ENCODE measurements at places on chromosomes 12 and 14.

DNA sequence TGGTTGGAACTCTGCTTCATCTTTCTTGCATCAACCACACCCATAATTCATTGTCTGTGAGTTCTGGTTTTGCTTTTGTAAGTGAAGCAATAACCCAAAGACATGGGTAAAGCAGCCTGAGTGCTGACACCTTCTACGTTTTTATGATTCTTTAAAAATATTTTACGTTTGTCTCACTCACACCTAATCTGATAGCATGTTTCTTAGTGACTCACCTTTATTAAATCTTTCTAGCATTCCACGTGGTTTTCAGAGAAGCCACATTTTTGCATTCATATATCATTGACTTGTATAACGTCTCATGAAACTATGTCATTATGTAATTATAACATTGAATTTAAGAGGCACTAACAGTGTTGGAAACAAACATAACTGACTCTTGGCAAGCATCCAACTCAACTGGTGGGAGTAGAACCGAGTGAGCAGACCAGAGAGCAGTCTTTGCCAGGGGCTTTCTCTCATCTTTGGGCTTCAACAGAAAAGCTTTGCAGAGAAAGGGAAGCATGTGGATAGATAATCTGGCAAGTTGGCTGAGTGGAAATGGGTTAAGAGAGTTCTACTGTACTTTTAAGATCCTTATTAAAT is 118.8 kb downstream of the TPH2 start:
- DNase-seq = no peak

DNA sequence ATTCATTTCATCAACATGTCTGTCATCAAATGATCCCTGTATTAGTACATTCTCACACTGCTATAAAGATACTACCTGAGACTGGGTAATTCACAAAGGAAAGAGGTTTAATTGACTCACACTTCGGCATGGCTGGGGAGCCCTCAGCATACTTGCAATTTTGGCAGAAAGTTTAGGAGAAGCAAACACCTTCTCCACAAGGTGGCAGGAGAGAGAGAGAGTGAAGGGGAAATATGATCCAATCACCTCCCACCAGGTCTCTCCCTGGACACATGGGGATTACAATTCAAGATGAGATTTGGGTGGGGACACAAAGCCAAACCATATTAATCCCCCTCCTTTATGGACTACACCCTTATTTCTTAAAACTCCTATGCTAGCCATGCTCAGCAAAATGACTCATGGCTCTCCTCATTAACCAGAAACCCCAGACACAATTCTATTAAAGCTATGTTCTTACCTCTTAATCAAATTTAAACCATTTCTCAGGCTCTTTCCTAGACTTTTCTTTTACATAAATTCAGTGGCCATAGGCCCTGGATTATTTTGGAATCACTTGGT is 932.3 kb downstream of the FLRT2 start:
- no peak for DNase-seq

DNA sequence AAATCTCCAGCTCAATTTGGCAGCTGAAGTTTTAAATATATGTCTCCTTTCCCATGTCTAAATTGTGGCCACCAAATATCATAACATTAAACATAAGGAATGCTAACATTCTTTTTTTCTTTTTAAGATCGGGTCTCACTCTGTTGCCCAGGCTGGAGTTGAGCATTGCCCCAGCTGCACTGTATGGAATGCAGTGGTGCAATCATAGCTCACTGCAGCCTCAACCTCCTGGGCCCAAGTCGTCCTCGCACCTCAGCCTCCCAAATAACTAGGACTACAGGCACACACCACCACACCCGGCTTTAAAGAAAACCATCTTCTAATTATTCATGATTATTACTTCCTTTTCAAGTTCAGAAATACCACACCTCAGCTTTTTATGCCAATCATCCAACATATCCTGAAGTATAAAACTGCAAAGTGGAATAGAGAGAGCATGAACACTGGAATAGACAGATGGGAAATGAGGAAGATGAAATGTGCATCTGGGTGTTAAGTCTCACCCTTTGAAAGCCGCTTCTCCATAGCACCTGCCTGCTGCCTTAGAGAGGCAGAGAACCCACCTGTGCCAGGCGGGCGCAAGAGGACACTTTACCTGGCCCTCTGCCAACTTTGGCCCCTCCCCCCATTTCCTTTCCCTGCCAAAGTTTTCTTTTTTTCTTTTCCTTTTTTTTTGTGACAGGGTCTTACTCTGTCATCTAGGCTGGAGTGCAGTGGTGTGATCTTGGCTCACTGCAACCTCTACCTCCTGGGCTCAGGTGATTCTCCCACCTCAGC is 2.8 kb upstream of the EML1 start:
- no peak for DNase-seq

GRCh38 chr14:97401714-97402113 is 604.5 kb downstream of the VRK1 start:
- no peak for DNase-seq

- DNase-seq = no peak
Measured at GRCh38 chr12:7748852-7749251, 1.7 kb upstream of the CLEC4C start.

DNA sequence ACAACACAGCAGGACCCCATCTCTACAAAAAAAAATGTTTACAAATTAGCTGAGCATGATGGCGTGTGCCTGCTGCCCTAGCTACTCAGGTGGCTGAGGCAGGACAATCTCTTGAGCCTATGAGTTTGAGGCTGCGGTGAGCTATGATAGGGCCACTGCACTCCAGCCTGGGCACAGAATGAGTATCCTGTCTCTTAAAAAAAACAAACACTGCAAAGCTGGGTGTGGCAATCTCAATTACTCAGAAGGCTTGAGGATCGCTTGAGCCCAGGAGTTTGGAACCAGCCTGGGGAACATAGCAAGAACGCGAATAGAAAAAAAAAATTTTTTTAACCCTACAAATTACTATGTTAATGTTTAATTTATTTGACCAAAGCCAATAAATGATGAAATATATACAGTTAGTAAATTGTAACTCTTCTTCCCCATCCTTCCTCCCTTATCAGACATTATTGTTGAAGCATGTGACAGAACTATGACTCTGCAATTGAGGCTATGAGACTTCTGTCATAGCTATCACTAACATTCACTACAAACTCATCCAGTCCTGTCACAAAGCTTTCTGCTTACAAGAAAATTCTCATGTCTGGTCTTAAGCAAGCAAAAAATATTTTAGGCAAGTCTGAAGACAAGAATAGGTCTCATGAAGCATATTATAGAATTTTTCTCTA is 9.8 kb downstream of the BTBD7 start:
- DNase-seq = no peak

- no peak for DNase-seq
Measured at GRCh38 chr14:71471634-71472355, 460.4 kb upstream of the RGS6 start.

DNA sequence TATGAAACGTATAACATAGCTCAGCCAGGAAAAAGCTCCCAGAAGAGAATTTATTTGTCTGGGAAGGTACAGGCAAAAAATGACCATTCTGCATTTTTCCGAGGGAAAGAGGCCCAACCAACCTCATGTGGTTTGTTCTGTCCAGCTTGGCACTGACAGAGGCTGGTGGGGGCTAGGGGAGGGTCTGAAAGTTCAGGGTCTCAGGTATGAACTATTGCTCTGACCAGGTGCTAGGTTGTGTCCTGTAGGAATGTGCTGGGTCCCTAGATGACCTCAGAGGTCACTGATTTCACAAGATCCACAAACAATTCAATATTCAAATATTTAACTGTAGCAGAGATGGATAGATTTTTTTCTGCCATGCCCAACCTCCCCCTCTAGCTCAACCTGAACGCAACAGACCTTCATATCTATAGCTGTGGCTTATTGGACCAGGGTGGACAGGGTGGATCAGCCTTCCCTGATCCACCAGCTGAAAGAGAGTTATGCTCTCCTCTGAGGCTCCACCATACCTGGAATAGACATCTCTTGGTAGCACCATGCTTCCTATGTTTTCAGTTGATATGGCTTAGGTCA is 32.9 kb upstream of the IFT81 start:
- DNase-seq = no peak

DNA sequence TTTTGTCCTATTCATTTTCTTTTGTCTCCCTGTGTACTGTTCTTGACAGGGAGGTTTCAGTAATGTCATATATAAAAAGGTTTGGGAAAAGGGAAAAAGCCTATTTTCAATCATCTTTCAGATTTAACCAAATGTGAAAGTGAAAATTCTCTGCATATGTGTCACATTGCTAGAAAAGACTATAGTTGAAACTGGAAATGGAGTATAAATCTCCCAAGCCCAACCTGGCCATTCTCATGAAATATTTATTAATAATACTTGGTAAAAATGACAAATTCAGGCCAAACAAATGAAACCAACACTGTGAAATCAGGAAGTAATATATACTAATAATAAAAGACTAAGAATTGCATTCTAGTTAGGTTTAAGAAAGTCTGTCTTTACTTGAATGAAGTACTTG is 1129.2 kb downstream of the SLC16A7 start:
- no peak for DNase-seq

GRCh38 chr12:125610971-125611370 is 545.7 kb downstream of the AACS start:
- no peak for DNase-seq

Data from activated naive CD4-positive, alpha-beta T cell treated with anti-CD3 and anti-CD28 coated beads, Interleukin-2, amount 50 U/mL, for 16 hours (primary cell).